ENCODE measurements at places on chromosomes 11 and 22. TPM values are rescaled to one million over a fixed set of nuclear protein-coding genes. Genes with fewer than 3 reads are reported as not detected.

The TEX54 gene
- total RNA-seq, result not detected

The TYR gene
- not detected for total RNA-seq

The LDLRAD3 gene
- 5.9 TPM for total RNA-seq

The DBX1 gene
- not detected for total RNA-seq

The CCDC90B gene
- total RNA-seq, result 34.0 TPM

The KDM4E gene
- total RNA-seq, result not detected

The NCR3LG1 gene
- 0.71 TPM for total RNA-seq

The PATE4 gene
- not detected for total RNA-seq

The ST14 gene
- 0.52 TPM for total RNA-seq

The SCGB1D2 gene
- 3.4 TPM for total RNA-seq
